ENCODE measurements at places on chromosomes 16 and 17. TPM values are rescaled to one million over a fixed set of nuclear protein-coding genes. Genes with fewer than 3 reads are reported as not detected.

The CDH1 gene
- 0.86 TPM for polyA plus RNA-seq

The ANKRD40CL gene
- polyA plus RNA-seq = not detected

The NOS2 gene
- 0.28 TPM for polyA plus RNA-seq

The PLXDC1 gene
- 13.5 TPM for polyA plus RNA-seq

The OR2C1 gene
- not detected for polyA plus RNA-seq

The THAP11 gene
- 50.7 TPM for polyA plus RNA-seq

The RNF43 gene
- not detected for polyA plus RNA-seq

The C1QL1 gene
- 0.19 TPM for polyA plus RNA-seq

The HEATR9 gene
- polyA plus RNA-seq = not detected

The NARF gene
- polyA plus RNA-seq = 243 TPM

The PERCC1 gene
- polyA plus RNA-seq = not detected

The DLX3 gene
- not detected for polyA plus RNA-seq

The MBTPS1 gene
- polyA plus RNA-seq = 86.9 TPM

The SLC12A3 gene
- polyA plus RNA-seq = 0.09 TPM

The CD300H gene
- not detected for polyA plus RNA-seq

The DNAH3 gene
- not detected for polyA plus RNA-seq

The ERAL1 gene
- 31.8 TPM for polyA plus RNA-seq

The ZG16 gene
- polyA plus RNA-seq = not detected

The CHST5 gene
- 2.7 TPM for polyA plus RNA-seq

The SEC14L1 gene
- 40.4 TPM for polyA plus RNA-seq

The KIF19 gene
- polyA plus RNA-seq = not detected

The MGAT5B gene
- polyA plus RNA-seq = 8.8 TPM

The TBC1D3K gene
- polyA plus RNA-seq = not detected

The TTYH2 gene
- polyA plus RNA-seq = 0.40 TPM

The TBC1D3I gene
- 0.32 TPM for polyA plus RNA-seq

The ZNF207 gene
- polyA plus RNA-seq = 151 TPM

The TLCD1 gene
- polyA plus RNA-seq = not detected

The SLC16A6 gene
- 15.6 TPM for polyA plus RNA-seq

The ZNF205 gene
- polyA plus RNA-seq = 30.0 TPM

The PABPN1L gene
- polyA plus RNA-seq = 0.48 TPM

The CIAO2B gene
- 323 TPM for polyA plus RNA-seq

The EPOP gene
- polyA plus RNA-seq = 1.1 TPM

The KCNJ2 gene
- 1.5 TPM for polyA plus RNA-seq

The DNASE1L2 gene
- polyA plus RNA-seq = 10.2 TPM

All from neural cell (in vitro differentiated cells).